NCI-H460 (cell line): ENCODE measurements at places on chromosomes 7 and 10. TPM values are rescaled to one million over a fixed set of nuclear protein-coding genes. Genes with fewer than 3 reads are reported as not detected.
A peak's percentile ranks its signal among the peaks of the same experiment; 100 is the strongest.

- no peak for DNase-seq
Observed at GRCh38 chr7:29315892-29316270, 121.3 kb downstream of the CHN2 start.

- no peak for DNase-seq
Observed at GRCh38 chr7:48681006-48681405, 243.3 kb upstream of the CDC14C start.

GRCh38 chr10:125015356-125015944, 73.5 kb downstream of the ZRANB1 start:
- DNase-seq = no peak

GRCh38 chr7:150685219-150686029, at the start of gene GIMAP2:
Gene GIMAP2 (plus strand): TSS chr7:150685706. CDS start chr7:150687060, 1,354 bp downstream.
- DNase-seq = peak; percentile 38

DNA sequence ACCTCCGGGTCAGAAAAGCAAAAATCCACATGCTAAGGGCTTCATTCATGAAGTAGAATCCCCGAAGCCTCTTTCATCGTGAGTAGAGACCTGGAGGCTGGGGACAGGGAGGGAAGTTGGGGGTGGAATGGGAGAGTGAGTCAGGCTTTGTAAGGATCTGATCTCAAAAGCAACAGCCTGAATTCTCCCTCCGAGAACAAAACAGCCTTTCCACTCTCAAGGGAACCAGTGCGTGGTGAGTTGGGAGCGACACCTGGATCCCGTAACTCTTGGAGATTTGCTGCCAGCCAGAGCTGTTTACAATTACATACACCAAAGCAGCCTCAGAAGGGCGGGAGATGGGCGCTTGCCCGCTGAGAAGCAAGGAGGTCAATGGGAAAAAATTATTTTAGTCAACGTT, 10.8 kb downstream of the AFAP1L2 start:
- DNase-seq = no peak

DNA sequence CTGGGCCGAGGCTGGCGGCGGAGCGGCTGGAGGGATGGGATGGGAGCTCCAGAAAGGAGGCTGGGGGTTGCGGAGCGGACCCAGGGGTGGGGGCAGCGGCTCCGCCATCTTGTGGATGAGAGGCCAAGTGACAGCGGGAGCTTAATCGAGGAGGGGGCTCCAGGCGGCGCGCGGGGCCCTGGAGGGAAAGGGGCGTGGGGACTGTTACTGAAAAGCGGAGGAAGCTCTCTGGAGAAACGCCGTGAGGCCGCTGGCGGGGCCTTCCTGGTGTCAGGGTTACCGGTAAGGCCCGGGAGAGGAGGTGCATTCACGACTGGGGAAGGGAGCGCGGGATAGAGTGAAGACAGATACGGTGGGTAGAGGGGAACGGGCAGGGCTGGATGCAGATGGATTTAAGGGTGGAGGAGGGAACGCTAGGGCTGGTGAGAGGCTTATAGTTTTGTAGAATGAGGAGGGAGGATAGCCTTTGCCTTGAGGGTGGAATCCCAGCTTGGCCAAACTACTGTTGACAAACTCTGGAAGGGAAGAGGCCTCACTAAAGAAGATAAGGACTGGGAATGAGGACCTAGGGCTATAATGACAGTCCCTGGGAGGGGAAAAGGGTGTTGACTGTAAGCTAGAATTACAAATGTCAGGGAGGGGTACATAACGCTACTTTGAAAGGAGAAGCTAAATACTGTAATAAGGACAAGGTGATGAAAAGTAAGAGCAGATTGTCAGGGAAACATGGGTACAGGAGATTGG, 535 bp downstream of the BTRC start:
- DNase-seq = no peak

- DNase-seq = no peak
Observed at GRCh38 chr10:1475771-1476454, 261.4 kb downstream of the ADARB2 start.

- DNase-seq = no peak
Observed at GRCh38 chr7:117982071-117983055, 109.1 kb upstream of the CTTNBP2 start.

DNA sequence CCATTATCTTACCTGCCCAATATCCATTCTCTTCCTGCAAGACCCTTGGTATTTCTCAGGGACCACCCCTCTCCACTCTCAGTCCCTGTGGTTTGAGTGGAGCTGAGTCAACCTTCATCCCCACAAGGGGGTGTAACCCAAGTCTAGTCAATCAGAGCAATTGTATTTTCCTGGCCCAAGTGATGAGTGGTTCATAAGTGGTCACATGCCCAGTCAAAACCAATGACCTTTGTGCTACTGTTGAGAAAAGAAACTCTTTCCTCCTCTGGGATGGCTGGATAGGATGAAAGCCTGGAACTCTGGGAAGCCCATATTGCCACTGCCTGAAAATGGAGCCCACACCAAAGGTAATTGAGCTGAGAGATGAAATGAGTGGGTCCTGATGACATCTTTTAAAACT, 93.6 kb downstream of the SNX10 start:
- no peak for DNase-seq

GRCh38 chr10:80498078-80498832, 39.4 kb upstream of the SH2D4B start:
- no peak for DNase-seq

DNA sequence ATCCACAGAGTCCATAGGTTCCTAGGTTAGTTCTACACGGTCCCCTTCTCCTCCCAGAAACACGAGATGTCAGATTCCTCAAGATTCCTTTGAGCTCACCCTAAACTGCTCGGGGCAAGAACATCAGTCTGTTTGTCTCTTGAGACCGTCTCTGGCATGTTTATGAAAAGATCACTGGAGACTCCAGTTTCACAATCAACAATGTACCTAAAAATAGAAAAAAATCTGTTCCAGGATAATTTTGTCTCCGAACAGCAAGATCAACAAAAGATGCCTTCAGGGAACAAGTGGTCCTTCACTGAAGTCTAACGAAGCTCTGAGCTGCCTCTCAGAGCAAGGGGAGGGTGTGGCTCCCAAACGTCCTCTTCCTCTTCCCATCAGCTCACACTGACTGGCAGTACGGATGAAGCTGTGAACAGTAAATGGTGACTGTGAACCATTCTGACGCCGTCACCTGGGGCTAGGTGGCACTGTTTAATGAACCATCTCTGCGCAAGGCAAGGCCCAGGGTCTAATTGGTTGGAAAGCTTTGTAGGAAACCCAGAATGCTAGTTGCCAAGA, 156.2 kb upstream of the LYZL1 start:
- DNase-seq = no peak

DNA sequence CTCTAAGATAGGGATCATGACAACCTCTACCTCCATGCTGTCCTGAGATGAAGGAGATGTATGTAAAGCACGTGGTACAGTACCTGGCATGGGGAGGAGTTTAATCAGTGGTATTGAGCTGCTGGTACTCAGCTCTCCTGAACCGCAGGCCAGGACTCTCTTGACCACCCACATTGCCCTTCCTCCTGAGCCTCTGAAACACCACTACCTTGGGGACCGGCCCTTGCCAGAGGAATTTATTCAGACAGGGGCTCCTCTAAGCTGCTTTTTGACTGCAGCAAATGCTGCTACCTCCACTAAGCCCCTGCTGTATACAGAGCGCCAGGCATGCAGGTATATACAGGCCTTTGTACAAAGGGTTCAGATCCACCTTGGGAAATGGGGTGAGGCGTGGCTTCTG, 36.7 kb downstream of the COL13A1 start:
- DNase-seq = no peak

GRCh38 chr10:35025916-35026315, 64.2 kb downstream of the CUL2 start:
- DNase-seq = no peak

GRCh38 chr7:34406848-34407530, 251.0 kb upstream of the NPSR1 start:
- DNase-seq = no peak

- no peak for DNase-seq
Observed at GRCh38 chr10:331186-331585, 195.9 kb downstream of the ZMYND11 start.

GRCh38 chr7:132004529-132004928, 448.1 kb upstream of the PODXL start:
- DNase-seq = no peak

DNA sequence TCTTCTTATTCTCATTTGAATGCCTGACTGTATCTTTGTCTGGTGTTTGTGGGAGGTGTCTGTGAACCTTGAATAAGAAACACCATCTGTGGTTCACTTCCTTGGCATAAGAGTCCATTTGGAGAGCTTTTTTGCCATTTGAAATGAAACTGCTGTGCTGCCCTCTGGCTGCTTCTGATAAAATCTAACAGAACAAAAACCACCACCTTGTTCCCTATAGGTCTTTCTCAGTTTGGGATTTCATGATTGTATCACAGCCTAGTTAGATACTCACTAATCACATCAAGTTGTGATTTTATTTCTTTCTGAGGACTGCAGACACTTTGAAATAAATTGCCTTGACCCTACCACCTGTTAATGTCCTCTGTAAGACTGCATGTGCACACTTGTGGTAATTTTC, 102.7 kb upstream of the FAM13C start:
- DNase-seq = no peak

GRCh38 chr7:29808075-29808801, 1.9 kb downstream of the WIPF3 start:
- DNase-seq = no peak

DNA sequence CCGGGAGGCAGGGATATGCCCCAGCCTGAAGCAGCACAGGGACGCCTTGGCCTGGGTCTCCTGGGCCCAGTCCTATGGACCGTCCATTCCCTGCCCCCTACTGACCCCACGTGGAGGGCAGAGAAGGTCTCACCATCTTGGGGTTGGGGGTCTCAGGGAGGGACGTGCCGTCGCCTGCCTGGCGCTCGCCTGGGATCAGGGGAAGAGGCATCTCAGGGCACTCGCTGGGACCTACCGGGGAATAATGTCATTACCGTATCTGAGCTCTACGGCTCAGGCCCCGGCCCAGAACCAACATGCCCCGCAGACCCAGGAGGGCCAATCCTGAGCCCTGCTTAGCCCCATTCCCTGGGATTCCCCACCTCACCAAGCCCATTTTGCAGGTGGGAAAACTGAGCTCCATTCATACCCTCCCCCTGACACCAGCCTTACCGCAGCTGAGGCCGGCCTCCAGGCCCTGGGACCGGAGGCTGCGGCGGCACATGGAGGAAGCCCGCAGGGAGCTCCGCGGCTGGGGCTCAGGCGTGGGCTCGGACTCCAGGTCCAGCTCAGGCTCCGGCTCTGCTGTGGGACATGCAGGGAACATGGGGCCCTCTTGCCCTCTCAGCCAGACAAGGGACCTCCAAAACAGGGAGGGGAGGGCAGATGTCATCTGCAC, 40.7 kb downstream of the GRID2IP start:
- DNase-seq = no peak

DNA sequence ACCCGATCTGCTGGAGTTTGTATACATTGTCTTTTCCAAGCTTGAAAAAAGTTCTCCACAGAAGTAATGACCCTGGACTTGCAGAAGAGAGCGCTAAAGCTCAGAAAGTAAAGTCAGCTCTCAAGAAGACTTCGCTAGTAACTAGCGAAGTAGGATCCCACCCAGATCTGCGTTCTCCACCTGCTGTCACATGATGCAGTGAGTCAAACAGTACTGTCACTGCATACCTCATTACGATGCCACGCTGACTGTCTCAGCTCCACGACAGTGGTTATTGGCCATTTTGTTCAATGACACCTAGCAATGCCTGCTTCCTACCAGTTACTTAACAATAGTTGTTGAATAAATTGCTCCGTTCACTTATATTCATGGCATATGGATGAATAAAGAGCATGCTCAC, 29.7 kb upstream of the SEC61G start:
- peak; percentile 58 for DNase-seq

DNA sequence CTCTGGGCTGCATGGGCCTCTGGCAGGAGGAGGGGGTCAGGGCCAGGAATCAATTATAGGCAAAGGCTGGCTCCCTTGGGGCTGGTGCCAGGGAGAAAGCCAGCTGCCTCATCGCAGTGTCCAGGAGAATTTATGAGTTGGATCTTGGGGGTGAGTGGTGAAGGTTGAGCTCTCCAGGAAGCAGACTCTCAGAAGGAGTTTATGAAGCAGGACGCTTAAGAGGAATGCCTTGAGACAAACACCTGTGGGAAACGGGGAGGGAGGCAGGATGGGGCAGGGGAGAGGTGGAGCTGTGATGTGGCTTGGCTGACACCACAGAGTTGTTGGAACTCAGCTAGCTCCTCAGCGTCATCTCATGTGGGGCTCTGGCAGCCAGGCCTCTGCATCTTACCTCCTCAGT, 428.5 kb downstream of the RPS24 start:
- no peak for DNase-seq

DNA sequence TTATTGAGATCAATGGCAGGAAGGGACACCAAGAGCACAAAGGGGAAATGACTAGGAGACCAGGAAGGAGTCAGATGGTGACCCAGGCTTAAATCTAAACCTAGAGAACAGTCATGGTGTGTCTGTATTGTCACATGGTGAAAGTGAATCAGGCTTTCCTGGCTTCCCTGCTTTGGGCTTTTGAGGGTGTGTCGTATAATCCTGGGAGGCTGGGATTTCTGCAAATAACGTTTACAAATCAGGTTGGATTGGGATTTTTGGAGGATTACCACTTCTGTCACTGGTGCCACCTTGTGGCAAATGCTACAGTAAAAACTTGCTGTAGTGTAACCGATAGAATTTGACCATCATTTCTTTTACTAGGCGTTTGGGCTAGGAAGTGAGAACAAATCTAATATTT, 502.6 kb downstream of the NRG3 start:
- no peak for DNase-seq

- DNase-seq = no peak
Observed at GRCh38 chr10:11876324-11876723, 53.2 kb downstream of the PROSER2 start.

GRCh38 chr10:120392245-120392644, 64.8 kb upstream of the PLPP4 start:
- no peak for DNase-seq

DNA sequence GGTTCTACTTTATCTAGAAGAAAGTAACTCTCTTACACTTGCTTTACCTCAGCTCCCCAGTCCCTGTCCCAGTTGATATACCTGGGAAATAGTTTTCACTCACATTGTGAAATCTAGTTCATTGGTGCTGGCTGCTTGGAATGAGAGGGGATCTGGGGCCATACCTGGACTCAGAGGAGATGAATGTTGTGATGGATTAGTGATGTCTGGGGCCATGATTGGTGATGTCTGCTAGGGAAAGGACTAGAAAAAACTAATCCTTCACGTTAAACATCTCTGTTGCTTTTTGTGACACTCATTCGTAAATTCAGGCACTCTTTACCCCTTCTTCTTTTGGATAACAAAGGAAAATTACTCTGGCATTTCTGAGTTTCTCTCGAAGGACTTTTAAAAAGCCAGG, 152.4 kb downstream of the RAB11FIP2 start:
- DNase-seq = no peak

DNA sequence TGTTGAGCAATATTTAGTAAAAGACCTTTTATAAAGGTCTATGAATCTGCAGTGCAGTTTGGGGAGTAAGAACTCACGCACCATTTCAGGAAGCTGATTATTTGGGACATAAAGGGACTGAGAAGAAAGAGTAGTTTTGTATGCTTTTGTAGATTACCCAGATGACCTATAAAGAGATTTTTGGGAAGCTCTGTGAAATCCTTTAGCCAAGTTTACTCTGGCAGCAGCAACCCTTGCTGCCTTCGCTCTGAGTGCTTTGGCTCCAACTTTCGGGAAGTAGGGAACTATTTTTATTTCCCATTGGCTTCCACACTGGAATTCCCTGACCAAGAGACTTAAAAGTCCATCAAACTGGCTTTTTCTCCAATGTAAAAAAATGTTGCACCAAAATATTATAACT, 1110.1 kb upstream of the PHF14 start:
- no peak for DNase-seq

Gene SLC16A9
- total RNA-seq = 5.0 and 5.7 TPM in 2 replicates

Gene CYP2C19
- not detected in 2 replicates for total RNA-seq

Gene PNLIPRP2
- not detected in 2 replicates for total RNA-seq

Gene HOXA9
- total RNA-seq = 5.1 and 7.8 TPM in 2 replicates

Gene CDK14
- 0.94 and 1.2 TPM in 2 replicates for total RNA-seq

Gene ZNF503
- total RNA-seq = 7.5 and 10.5 TPM in 2 replicates

Gene DGKI
- 0.17 and 0.40 TPM in 2 replicates for total RNA-seq

Gene TLX1
- total RNA-seq = not detected in 2 replicates

Gene GATA3
- total RNA-seq = 0.12 and 0.23 TPM in 2 replicates
